ENCODE measurements at places on chromosomes 1 and 21. TPM values are rescaled to one million over a fixed set of nuclear protein-coding genes. Genes with fewer than 3 reads are reported as not detected.

The HSPG2 gene
- 237 TPM for total RNA-seq

DNA sequence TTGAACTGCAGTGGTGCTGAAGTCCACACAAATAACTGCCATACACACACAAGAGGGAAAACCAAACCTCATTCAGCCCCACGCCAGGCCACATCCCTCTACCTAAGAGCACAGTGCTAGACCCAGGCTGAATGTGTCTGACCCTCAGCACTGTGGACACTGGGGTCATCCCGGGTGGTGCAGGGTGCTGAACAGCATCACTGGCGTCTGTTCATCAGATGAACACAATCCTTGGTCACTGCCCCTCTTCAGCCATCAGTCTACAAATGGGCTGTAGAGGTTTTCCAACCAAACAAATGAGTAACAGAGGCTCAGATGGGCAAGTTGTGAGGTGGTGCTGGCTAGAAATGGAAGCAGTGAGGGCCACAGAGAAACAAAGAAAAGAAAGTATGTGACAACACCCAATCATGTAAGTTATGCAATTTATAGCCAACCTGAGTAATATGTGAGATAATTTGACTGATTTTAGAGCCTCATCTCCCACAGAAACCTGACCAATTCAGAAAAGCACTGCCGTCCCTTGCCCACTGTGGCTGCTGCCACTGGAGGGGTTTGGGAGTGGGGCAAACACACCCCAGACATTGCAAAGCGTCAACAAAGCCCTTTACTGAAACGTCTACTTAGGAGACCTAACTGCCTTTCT, 27.9 kb downstream of the GNB1 start:
- H3K36me3 ChIP-seq, result no peaks in the 10 kb centered on the region
- peak overlapping the region; percentile 69 for H3K27ac ChIP-seq
- DNase-seq, result no peak
- H3K4me3 ChIP-seq, result no peak overlapping the region

DNA sequence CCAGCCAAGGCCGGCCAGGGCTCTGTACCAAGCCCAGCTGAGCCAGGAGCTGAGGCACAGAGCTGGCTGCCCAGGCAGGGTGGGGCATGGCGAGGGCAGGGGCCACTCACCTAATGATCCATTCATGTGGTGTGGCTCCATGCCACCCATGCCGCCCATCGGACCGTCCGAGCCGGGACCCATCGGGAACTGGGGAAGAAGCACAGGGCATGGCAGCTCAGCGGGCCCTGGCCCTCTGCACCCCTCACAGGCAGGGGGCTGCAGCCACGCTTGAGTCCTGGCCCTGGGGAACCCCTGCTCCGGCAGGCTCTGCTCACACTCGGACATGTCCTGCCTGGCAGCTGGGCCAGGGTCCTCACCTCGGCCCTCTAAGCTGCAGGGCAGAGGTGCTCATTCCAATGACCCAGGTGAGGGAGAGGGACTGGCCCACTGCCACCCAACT, 28.7 kb downstream of the MRPL37 start:
- H3K36me3 ChIP-seq, result no peaks in the 10 kb centered on the region
- no peak overlapping the region for H3K27ac ChIP-seq
- no peak overlapping the region for H3K4me3 ChIP-seq
- peaks cover 13% of the 10 kb centered on the region for H3K4me1 ChIP-seq
- H3K27me3 ChIP-seq, result no peaks in the 10 kb centered on the region
- DNase-seq, result no peak

GRCh38 chr1:182484531-182485257, 34.7 kb downstream of the RGSL1 start:
- H3K4me3 ChIP-seq, result no peak overlapping the region
- no peaks in the 10 kb centered on the region for H3K27me3 ChIP-seq
- no peaks in the 10 kb centered on the region for H3K36me3 ChIP-seq
- no peaks in the 10 kb centered on the region for H3K4me1 ChIP-seq

The LCE6A gene
- total RNA-seq, result not detected

DNA sequence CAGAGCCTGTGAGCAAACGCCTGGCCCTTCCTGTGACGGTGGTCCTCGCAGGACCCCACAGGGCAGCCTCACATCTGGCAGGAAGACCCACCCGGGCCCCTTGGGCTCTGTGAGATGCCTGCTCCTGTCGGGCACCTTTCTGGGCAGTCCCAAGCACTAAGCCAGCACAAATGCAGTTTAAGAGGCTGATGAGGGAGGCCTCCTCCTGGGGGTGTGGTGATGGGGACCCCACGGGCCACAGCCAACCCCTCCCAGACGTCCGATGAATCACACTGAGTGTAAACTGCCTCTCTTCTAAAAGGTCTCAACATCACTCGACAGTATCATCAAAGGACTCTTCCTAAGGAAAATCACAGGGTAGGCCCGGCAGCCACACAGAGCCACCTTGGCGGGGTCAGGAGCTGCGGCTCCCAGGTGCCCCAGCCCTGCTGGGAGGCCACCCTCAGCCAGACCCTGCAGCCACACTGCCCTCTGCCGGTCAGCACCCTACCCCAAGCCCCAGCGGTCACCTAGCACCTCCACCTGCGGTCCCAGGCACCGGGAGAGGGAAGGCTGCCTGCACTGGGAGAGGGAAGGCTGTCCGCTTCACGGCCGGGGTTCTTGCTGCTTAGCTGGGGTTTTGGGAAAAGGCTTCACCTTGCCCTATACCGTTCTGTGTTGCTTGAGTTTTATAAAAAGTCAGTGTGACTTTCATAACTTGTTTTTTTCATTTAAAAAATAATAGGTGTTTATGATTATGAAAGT, 3.9 kb upstream of the PRKCZ start:
- peak; percentile 88 for DNase-seq
- no peaks in the 10 kb centered on the region for H3K36me3 ChIP-seq
- H3K27ac ChIP-seq, result no peak overlapping the region
- no peaks in the 10 kb centered on the region for H3K27me3 ChIP-seq

The AGT gene
- total RNA-seq, result 38.6 TPM

DNA sequence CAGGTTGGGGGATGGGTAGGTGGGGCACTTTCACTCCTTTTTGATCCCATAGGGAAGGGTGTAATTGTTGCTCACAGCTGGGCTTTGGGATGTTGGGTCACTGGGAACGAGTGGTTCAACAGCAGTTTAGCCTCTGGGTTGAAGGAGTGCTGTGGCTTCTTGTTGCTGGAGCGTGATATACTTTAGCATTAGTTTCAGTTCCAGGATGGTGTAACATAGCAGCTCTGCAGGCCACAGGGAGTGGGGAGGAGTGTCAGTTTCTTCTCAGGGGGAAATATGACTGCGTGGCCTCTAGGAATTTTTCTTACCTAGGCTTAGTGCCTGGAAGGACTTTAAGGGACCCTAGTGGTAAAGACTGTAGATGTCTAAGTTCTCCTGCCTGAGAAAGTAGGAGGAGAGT, 1105.3 kb upstream of the TMPRSS15 start:
- H3K4me3 ChIP-seq, result no peak overlapping the region
- H3K4me1 ChIP-seq, result no peaks in the 10 kb centered on the region
- DNase-seq, result no peak
- H3K27me3 ChIP-seq, result no peaks in the 10 kb centered on the region
- no peak overlapping the region for H3K27ac ChIP-seq

The UTS2 gene
- 10.8 TPM for total RNA-seq

DNA sequence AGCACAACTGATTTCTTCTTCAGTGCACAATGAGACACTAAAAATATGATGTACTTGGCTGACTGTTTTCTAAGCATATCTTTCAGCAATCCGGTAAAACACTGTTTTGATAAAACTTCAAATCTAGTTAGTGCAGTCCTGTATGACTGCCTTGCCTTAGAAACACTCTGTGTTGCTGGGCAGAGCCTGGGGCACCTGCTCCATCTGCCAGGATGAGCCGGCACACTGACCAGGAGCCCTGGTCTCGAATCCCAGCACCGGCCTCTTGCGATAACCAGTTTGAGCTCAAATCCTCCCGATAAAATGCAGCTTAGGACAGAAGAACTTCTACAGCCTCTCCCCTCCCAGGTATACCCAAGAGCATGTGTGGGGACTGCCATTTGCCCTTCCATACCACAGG, 199.5 kb downstream of the SIPA1L2 start:
- H3K27ac ChIP-seq, result no peak overlapping the region
- no peaks in the 10 kb centered on the region for H3K27me3 ChIP-seq
- no peaks in the 10 kb centered on the region for H3K4me1 ChIP-seq
- no peak for DNase-seq

The DNAJC16 gene
- 17.2 TPM for total RNA-seq

All from Caco-2 (cell line).